CMK (cell line): ENCODE measurements at places on chromosomes 6 and 20.

GRCh38 chr6:48067886-48068277 is 43.1 kb downstream of the PTCHD4 start:
- no peak for DNase-seq

- DNase-seq, result no peak
Measured at GRCh38 chr6:113564371-113565171, 292.6 kb upstream of the MARCKS start.

DNA sequence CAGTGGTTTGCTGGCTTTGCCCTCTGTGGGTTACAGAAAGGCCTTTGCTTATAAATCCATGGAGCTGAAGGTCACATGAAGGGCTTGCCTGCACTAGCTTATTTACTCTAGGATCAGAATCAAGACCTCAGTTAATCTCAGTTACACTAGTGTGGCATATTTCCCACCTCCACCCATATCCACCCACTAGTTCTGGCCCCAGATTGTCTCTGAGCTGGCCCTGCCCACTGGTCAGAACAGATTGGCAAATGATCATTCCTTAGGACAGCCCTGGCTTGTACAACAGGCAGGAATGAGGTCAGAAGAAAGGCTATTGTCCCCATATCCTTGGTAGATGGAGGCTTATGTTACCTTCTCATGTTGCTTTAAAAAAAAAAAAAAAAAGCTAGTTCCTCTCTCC is 33.3 kb upstream of the SASH1 start:
- no peak for DNase-seq

DNA sequence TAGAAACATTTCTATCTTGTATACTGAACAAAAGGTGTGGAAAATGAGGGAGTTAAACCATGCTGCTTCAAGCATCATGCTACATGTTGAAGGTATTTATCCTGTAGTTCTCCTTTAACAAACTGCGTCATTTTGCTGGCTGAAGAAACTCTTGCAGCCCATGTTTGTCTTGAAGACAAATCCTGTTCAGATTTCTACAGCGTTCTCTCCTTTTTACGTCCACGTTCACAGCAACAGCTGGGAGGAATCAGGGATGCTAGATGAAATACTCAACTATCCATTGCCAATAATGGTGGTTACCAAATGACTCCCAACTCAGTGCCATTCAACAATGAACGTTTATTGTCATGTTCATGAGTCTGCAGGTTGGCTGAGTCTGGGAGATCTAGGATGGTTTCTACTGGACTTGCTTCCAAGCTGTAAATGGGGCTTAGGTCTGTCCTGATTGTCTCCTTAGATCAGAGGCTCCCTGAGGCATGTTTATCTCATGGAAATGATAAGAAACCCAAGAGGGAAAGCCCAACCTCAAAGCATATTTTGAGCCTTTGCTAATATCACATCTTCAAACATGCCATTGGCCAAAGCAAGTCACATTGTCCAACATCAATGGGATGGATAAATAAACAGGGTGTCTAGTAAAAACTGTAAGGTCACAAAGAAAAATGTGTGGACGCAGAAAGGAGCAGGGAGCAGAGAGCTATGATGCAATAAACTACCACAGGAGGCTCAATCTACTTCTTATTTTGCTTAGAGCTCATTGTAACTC is 2.7 kb upstream of the PLCB1 start:
- DNase-seq, result no peak

DNA sequence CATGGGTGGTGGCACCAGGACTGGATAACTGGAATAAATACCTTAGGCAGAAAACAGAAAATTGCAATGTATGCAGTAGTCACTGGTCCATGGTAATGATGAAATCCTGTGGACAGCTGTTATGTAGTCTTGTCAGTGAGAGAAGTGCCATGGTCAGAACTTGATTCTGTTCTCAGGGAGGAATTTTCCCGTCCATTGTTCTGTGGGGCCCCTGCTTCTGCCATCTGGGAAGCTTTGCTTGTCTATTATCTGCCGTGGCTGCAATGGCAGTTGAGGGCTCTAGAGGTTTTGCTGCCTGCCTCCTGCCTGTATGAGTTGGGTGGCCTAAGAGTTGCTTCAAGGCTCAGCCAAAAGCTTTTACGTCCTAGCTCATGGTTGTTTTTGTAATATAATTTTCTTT is 126.8 kb upstream of the SLC35B3 start:
- DNase-seq, result no peak

- DNase-seq, result no peak
Measured at GRCh38 chr20:58313396-58313795, 3.9 kb downstream of the RAB22A start.

- no peak for DNase-seq
Measured at GRCh38 chr6:31139599-31139998, 733 bp upstream of the PSORS1C2 start.

DNA sequence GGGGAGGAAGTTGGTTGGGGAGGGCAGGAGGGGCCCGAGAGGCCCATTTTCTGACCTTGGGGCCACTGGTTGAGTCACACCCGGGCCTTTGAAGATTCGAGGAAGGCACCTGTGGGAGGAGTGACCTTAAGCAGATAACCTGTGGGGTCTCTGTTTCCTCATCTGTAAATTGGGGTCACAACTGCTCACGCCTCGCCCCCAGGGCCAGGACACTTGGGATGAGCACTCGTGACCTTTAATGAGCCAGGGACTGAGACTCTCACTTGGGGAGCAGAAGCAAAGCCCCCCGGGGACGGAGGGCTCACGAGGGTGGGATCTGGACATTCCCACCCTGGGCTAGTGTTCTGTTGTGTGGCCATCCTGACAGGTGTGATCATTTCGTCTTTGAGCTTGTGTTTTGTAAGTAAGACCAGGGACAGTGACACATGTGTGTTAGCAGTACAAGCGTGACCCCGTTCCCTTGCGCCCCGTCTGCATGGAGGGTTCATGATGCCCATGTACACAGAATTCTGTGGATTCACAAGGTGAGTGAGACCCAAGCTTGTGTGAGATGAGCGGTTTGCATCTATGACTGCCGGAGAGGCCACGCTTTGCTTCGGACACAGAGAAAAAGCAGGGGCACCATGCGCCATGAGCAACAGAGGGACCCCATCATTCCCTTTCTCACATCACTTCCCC is 79.3 kb upstream of the PMEPA1 start:
- DNase-seq, result no peak

DNA sequence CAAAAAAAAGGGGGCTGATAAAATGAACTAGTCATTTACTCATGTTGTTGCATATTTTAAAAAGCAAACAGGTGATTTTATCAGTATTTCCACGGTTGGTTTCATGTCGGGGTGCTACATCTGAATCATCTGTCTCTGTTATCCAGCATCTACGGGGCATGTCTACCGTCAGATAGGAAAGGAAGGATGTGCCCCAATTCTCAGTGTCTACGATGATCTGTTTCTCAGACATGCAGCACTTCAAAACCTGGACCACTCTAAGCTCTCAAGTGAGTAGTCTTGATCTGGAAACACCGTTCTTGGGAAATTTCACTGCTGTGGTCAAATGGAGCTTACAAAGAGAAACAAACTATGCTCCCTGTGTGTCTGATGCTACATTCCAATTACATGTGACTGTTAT is 240.3 kb upstream of the TAB2 start:
- no peak for DNase-seq
